ENCODE measurements at places on chromosomes 5 and 9.
A peak's percentile ranks its signal among the peaks of the same experiment; 100 is the strongest.

- DNase-seq: peak; percentile 32
Observed at GRCh38 chr5:74945561-74946165, 79.5 kb upstream of the FAM169A start.

DNA sequence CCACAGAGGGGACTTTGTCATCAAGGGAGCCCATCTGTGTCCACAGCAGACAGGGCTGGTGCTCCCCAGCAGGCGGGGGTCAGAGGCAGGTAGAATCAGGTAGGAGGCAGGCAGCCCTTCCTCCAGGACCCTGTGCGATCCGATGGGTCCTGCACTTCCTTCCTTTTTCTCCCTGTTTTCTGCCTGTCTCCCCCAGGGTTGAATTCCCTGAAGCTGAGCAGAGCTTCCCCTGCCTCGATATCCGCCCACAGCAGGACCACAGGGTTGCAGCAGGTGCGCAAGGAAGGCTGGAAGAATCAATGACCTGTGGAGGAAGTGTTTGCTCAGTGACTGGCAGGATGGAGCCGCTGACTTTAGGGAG, 69.2 kb downstream of the MRPL36 start:
- no peak for DNase-seq

- no peak for DNase-seq
Observed at GRCh38 chr9:70030156-70030555, 13.5 kb upstream of the MAMDC2 start.

DNA sequence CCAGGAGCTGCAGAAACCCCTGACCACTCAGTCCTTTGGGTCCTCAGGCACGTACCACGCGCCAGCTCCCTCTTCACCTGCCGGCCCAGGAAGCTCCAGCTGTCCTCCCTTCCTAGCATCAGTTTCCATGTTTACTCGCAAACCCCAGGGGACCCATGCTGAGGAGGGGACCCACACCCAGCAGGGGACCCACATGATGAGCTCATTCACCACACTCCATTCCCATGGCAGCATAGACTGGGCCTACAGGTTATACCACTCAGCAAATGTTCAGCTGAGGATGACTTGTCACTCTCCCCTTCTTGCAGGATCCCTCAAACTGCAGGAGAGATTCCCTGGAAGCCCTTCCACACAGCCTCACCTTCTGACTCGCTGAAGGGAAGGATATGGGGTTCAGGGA, 73.5 kb upstream of the GALNT10 start:
- DNase-seq: no peak

GRCh38 chr5:57036761-57037160, 84.8 kb upstream of the MIER3 start:
- no peak for DNase-seq

DNA sequence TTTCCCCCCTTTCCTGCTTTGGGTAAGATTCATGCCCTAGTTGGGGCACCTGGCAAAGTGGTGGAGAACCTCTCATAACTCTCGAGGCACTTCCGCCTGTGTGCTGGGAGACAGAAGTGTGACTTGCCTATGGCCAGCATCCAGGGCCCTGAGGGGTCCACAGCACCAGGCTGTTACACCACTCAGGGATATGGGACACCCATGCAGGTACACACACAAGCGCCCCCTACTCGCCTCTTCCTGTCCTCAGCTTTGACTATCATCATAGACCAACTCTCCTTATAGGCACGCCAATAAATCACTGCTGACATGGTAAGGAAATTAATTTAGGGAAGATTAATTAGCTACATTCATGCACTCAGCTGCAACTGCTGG, 45.4 kb downstream of the SHB start:
- no peak for DNase-seq

GRCh38 chr5:103487218-103487617, 75.4 kb downstream of the NUDT12 start:
- no peak for DNase-seq

GRCh38 chr9:107105784-107106183, 177.3 kb upstream of the RAD23B start:
- DNase-seq: no peak

DNA sequence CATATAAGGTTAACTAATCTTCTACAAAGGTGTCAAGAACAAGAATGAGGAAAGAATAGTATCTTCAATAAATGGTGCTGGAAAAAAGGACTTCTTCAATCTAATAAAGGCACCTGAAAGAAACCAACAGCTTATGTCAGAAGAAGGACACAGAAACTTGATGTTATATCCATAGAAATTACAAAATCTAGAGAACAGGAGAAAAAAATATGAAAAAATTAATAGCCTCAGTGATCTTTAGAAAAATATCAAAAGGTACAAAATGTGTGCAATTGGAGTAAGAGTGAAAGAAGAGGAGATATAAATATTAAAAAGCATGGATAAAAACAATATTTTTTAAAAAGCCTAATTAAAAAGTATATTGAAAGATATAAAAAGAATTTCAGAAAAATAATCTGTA, 18.8 kb upstream of the PRSS3 start:
- no peak for DNase-seq

GRCh38 chr9:134027561-134027960, 2.3 kb downstream of the BRD3OS start:
- DNase-seq: no peak

- no peak for DNase-seq
Observed at GRCh38 chr5:142521706-142522105, 164.2 kb downstream of the FGF1 start.

DNA sequence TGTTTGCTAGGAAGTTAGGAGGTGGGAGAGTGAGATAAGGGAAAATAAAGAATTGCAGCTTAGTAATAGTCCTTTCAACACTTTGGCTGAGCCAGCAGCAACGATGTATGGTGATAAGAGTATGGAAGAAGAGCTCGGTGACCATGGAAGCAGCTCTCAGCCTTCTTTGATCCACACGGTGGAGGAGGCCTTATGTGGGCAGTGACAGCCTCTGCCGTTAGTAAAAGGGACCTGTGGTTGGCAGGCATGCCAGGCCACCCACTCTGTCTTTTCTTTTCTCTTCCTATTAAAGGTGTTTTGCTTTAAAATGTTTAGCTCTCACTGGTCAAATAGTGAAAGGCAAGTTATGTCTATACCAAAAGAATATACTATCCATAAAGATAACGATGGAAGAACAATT, 7.7 kb downstream of the RGS7BP start:
- no peak for DNase-seq

- DNase-seq: no peak
Observed at GRCh38 chr5:96788112-96788749, 19.5 kb downstream of the ERAP1 start.

DNA sequence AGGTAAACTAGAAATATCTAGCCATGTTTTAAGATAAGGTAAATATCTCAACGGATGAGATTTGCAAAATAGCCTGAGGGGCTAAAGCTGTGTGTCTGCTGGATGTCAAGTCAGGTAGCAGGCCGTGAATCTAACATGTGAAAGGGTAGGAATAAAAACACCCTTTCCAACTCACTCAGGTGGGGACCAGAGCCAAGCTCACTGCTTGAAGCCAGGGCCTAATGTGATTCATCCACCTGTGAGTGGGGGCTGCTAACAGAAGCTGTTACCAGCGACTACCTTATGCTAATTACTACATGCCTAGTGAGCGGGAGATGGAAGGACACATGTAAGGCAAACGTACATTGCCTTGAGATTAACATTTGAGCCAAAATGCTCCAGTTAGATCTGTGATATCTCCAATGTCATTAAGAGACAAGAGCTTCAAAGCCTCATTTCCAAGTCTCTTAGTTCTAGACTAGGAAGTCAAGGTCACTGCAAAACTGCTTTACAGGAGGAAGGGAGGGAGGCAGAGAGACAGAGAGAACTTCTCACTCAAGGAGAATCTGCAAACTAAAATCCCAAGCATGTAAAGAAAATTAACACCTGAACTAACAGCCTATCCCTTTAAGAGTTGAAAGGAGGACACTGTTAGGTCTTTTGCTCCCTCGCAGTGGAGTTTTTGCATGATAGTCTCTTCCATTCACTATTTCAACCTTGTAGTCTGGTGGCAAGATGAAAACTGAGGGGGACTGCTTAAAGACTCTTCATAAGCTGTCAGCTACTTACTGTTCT, 141.6 kb upstream of the RPS23 start:
- DNase-seq: no peak

GRCh38 chr5:121963392-121963791, 1.6 kb downstream of the SRFBP1 start:
- DNase-seq: no peak

- no peak for DNase-seq
Observed at GRCh38 chr9:95478335-95478734, 38.4 kb downstream of the PTCH1 start.

DNA sequence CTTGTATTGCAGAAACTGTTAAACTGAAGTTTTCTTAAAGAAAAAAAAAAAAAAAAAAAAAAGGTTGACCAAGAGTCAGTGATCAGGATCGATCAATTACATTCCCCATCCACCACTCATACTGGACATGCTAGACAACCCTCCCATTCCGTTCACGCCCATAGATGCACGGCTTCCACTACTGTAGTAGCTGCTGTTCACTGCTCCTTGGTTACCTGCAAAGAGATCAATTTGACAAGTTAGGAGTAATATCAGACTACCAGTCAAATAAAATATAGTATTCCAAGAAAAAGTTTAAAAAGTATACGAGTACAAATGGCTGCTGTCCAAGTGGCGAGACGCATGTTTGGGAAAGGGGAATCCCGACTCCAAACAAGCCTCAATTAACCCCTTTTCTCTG, 8.7 kb downstream of the HNRNPH1 start:
- no peak for DNase-seq

- DNase-seq: no peak
Observed at GRCh38 chr5:136132087-136132486, 558 bp upstream of the SMAD5 start.

DNA sequence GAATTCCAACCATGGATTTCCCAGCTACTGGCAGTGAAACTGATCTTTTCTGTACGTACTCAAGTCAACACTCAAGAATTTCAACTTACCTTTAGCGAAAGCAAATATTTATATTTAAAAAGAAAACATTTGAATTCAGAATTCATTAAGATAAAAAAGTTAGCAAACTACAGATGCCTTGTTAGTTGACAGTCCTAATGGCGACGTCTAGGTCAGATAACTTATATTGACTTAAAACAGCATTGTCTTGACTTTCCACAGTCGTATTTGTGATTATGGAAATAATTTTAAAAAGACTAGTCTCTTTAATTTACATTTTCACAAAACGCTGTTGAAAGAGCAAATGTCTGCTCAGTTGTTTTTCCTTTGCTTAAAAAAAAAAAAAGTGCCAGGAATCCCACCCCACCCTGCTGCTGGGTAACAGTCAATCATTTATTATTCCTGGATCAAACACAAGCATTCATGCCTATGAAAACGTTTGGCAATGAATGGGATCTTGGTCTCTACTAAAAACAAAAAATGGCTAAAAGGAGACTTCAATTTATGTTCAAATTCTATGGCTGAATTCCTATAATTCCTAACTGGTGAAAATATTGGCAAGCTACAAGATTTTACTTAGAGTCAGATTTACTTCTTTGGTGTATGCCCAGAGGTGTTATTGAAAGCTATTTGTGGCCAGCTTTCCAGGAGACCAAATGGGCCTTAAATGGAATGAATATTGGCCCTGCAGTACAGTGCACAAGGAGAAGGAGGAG, 22.0 kb downstream of the OR2S2 start:
- no peak for DNase-seq

DNA sequence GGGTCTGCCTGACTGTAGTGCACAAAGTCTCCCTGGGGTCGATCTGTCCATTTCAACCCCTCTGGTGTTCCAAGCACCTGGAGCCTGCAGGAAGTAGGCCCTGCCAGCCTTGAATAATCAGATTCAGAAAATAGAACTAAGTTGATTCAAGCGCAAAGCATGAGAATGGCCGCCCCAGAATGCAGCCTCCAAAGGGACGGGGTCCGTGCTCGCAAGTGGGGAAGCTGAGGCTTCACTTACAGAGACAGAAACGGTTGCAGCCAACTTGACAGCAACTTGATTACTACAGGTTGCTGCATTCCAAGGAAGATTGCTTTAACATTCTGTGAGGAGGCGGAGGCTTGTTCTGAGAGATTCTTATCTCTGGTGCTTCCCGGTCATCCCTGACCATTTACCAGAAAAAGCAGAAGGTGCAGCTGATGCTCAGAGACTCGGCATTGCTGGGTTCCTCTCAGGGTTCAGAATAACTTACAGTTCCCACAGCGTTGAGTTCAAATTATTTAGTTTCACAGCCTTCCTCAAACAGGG, 14.9 kb upstream of the LRRC14B start:
- DNase-seq: no peak

- no peak for DNase-seq
Observed at GRCh38 chr5:59126016-59126707, 543.3 kb downstream of the RAB3C start.

DNA sequence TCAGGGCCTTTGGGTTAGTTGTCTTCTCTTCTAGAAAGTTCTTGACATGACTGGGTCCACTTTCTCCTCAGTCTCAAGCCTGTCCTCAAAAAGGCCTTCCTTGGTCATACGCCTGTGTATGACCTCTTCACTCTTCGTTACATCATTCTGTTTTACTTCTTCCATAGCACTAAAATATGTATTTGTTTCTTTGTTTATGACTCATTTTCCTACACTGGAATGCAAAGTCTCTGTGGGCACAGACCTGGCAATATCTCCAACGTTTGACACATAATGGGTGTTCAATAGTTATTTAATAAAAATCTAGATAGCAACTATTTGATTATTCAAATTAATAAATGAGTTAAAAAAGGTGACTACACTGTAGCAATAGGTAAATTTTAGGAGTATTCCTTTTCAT, 85.1 kb downstream of the YIPF5 start:
- no peak for DNase-seq

GRCh38 chr5:177509991-177510566, 453 bp upstream of the DOK3 start:
- DNase-seq: no peak

GRCh38 chr5:139335811-139336210, 5.8 kb upstream of the PAIP2 start:
- DNase-seq: no peak

DNA sequence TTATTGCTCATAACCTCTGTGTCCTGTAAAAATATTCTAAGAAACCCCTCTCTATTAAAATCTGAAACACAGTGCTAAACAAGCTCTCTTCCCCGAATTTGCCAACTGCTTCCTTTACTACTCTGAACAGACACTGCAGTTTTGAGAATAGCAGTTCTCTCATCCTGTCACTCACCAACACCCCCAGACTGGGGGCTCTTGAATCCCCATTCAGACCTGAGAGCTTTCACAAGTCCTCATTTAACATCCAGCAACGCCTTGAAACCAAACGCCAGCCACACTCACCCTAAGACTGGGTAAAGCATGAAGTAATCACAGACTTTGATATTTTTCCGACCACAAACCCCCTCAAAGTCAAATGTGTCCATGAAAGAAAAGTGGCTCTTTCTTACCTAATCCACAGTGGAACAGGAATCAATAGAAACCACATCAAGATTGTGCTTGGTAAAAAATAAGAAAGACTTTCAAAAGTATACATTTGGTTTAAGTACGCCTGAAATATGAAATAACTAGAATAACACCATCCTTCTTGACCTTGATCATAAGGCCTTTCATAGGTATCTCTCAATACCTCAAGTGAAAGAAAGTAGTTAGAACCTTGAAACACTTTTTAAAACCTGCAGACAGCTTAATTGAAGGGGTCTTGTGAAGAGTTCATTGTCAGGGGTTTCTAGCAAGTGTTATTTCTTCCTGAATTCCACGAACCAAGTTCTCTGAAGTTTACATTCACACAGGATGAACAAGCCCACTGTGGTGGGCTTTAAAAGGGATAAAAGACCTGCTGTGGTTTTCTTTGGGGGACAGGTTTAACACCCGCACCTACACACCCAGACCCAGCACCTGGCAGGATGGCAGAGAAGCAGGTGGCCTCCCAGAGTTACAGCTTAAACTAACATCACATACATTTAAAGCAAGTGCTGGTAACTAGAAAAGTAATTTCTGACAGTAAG, 412.6 kb downstream of the MLLT3 start:
- peak; percentile 55 for DNase-seq

GRCh38 chr9:122162415-122162814, 2.7 kb downstream of the MORN5 start:
- no peak for DNase-seq
